ENCODE measurements at places on chromosomes 12 and 14.

GRCh38 chr12:5328669-5329517, 103.0 kb upstream of the NTF3 start:
- no peak for DNase-seq

DNA sequence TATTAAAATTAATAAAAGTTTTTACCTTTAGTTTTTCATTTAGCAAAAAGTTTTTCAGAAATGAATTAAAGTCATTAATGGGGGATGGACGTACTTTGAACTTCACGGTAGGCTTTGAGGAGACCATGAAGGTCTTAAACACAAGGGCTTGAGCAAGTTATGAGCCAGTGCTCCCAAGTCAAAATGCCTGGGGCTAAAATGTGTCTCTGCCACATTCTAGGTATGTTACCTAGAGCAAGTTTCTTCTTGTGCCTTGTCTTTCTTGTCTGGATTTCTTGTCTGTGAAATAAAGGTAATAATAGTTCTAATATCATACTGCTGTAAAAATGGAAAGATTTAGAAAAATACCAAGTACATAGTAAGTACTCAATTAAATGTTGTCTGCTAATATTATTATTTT, 132.7 kb upstream of the USP15 start:
- no peak for DNase-seq

GRCh38 chr14:74502236-74503019, 8.9 kb downstream of the ISCA2 start:
- DNase-seq, result peak; percentile 73

DNA sequence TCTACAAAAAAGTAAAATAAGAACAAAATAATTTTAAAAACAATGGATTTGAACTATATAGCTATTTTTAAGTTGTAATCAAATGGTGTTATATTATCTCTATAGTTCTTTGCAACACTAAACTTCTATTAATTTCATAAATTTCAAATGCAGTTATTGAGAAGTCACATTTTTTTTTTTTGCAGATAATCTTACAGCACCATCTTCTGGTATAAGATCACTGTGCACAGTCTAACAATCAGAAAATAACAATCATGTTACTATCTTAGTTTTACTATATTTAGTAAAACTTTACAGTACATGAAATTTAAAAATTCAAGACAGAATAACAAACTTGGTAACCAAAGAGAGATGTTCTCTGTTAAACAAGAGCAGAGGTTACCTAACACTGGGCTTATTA, 40.6 kb downstream of the GXYLT1 start:
- DNase-seq, result no peak

GRCh38 chr12:9361879-9362326, 153.7 kb upstream of the PZP start:
- no peak for DNase-seq

DNA sequence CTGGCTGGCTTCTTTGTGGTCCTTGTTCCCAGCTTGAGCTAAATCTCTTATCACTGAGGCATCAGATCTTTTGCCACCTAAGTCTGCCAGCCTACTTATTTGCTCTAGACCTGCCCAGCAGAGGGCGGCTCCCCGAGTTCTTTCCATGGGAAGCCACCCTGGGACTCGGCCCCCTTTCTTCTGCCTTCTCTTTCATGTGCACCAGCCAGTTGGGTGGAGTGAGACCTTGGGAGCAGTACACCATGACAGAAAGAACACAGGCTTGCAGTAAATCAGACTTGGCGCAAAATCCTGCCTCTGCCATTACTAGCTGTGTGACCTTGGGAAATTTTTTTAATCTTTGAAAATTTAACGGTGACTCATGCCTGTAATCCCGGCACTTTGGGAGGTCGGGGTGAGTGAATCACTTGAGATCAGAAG, 7.4 kb downstream of the SMAGP start:
- peak; percentile 45 for DNase-seq

DNA sequence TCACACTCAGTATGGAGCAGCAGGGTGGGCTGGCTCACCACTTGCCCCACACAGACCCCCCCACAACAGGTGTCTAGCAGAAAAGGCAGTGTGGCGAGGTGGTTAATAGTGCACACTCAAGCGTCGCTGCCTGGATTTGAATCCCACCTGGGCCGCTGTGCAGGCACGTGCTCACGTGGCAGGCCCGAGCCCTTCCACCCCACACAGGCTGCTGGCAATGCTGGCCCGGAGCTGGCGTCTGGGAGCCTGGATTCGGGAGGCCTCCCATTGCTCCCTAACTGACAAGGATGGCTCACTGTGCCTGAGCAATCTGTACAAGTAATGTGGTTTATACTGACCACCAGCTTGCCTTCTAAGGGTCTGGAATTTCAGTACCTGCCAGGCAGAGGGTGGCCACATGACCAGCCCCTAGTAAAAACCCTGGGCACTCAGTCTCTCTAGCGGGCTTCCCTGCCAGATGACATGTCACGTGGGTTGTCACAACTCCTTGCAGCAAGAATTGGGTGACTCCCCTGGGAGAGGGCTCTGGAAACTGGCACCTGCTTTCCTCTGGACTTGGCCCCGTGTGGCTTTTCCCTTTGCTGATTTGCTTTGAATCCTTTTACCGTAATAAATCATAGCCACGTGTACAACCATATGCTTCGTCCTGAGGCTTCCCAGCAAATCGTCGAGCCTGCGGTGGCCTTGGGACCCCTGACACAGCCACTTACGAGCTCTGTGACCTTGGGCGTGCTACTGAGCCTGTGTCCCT, 72.8 kb downstream of the SCARB1 start:
- DNase-seq, result no peak
